ENCODE measurements at places on chromosomes 2 and 18.

GRCh38 chr2:238256594-238257104 lies 16.8 kb upstream of the HES6 start:
- no peaks in the 10 kb centered on the region for H3K4me1 ChIP-seq
- DNase-seq, result peak; percentile 51
- no peak overlapping the region for H3K27ac ChIP-seq
- no peaks in the 10 kb centered on the region for H3K36me3 ChIP-seq

DNA sequence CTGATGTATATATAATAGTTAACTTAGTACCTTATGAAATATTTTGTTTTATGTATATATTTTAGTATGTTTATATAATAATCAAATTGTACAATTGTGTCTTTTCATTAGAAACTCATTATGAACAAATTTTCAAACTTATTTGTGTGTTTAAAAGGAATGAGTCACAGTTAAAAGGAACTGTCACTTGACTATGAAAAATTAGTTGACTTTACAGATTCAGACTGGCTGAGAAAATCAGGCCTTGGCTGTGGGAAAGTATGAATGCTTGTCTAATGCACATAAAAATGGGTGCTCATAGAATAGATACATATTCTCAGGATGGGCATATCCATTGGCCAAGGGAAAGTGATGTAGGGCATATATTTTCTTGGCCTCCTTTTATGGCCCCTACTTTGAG lies 576.8 kb downstream of the SATB2 start:
- no peak overlapping the region for H3K27ac ChIP-seq
- H3K4me3 ChIP-seq, result no peak overlapping the region
- no peaks in the 10 kb centered on the region for H3K4me1 ChIP-seq
- H3K27me3 ChIP-seq, result no peaks in the 10 kb centered on the region
- DNase-seq, result no peak

GRCh38 chr2:72937356-72937669 lies 20.0 kb downstream of the EMX1 start:
- no peaks in the 10 kb centered on the region for H3K36me3 ChIP-seq
- H3K4me3 ChIP-seq, result no peak overlapping the region
- no peak overlapping the region for H3K27ac ChIP-seq
- no peaks in the 10 kb centered on the region for H3K27me3 ChIP-seq

- no peak overlapping the region for H3K27ac ChIP-seq
- H3K36me3 ChIP-seq, result no peaks in the 10 kb centered on the region
- H3K4me1 ChIP-seq, result no peaks in the 10 kb centered on the region
- no peaks in the 10 kb centered on the region for H3K27me3 ChIP-seq
These were observed 403.3 kb downstream of the SUCLG1 start for GRCh38 chr2:84055816-84056215.

GRCh38 chr2:169230204-169230603 lies 132.1 kb downstream of the LRP2 start:
- H3K27me3 ChIP-seq, result peaks cover 11% of the 10 kb centered on the region
- H3K4me1 ChIP-seq, result no peaks in the 10 kb centered on the region
- H3K4me3 ChIP-seq, result no peak overlapping the region
- no peak for DNase-seq
- H3K36me3 ChIP-seq, result no peaks in the 10 kb centered on the region

DNA sequence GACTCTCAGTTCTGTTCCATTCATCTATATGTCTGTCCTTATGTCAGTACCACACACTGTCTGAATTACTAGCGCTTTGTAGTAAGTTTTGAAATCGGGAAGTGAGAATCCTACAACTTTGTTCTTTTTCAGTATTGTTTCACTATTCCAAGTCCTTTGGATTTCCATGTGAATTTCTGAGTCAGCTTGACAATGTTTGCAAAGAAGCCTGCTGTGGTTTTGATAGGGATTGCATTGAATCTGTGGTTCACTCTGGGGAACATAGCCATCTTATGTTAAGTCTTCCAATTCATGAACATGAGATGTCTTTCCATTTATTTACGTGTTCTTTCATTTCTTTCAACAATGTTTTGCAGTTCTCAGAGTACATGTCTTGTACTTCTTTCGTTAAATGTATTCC lies 15.0 kb downstream of the SLC3A1 start:
- H3K4me3 ChIP-seq, result no peak overlapping the region
- no peak for DNase-seq
- H3K27me3 ChIP-seq, result no peaks in the 10 kb centered on the region
- peaks cover 12% of the 10 kb centered on the region for H3K4me1 ChIP-seq
- no peaks in the 10 kb centered on the region for H3K36me3 ChIP-seq

DNA sequence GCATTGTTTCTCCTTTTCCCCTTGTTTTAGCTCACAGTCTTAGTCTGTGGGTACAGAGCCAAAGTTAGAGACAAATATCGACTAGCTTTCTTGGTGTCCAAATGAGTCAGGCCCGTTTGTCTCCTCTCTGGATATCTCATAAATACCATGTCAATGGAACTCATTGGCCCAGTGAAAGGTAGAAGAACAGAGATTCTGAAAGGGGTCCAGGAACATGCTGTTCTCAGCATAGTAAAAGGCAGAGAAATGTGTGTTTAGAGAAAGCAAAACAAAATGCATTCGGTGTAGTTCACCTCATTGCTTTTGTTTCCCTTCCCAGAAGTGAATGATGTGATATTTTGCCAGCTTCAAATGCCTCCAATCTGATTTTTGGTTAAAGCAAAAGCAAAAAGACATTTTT lies 238.6 kb upstream of the SLC8A1 start:
- no peak overlapping the region for H3K4me3 ChIP-seq
- no peaks in the 10 kb centered on the region for H3K4me1 ChIP-seq
- H3K27me3 ChIP-seq, result no peaks in the 10 kb centered on the region
- no peak overlapping the region for H3K27ac ChIP-seq
- no peaks in the 10 kb centered on the region for H3K36me3 ChIP-seq

DNA sequence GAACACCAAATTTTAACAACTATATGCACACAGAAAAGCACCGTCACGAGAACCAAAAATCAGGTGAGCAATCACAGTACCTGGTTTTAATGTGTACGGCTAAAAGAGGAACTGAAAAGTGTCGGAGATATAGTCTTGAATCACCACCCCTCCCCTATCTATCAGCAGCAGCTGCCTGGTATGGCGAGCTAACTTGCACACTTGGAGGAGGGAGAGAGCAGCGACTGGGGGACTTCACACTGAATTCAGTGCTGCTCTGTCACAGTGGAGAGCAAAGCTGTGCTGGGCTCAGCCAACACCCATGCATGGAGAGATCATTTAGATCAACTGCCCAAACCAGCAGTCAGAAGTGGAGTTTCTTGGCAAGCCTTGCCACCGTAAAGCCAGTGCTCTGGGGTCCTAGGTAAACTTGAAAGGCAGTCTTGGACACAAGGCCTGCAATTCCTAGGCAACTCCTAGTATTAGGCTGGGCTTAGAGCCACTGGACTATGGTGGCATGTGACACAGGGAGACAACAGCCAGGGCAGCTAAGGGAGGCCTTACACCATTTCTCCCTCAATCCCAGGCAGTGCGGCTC lies 89.2 kb upstream of the CD226 start:
- no peaks in the 10 kb centered on the region for H3K36me3 ChIP-seq
- no peak overlapping the region for H3K4me3 ChIP-seq
- no peak for DNase-seq
- H3K27ac ChIP-seq, result no peak overlapping the region
- no peaks in the 10 kb centered on the region for H3K4me1 ChIP-seq

- no peaks in the 10 kb centered on the region for H3K27me3 ChIP-seq
- peaks cover 11% of the 10 kb centered on the region for H3K36me3 ChIP-seq
- no peak overlapping the region for H3K4me3 ChIP-seq
These were observed 33.0 kb downstream of the PUM2 start for GRCh38 chr2:20317690-20318089.

- H3K4me3 ChIP-seq, result no peak overlapping the region
- no peaks in the 10 kb centered on the region for H3K27me3 ChIP-seq
- H3K36me3 ChIP-seq, result no peaks in the 10 kb centered on the region
- no peak overlapping the region for H3K27ac ChIP-seq
- no peak for DNase-seq
These were observed 41.8 kb upstream of the FOSL2 start for GRCh38 chr2:28350791-28351285.

GRCh38 chr2:177129610-177130009 lies 83.0 kb upstream of the HNRNPA3 start:
- no peaks in the 10 kb centered on the region for H3K36me3 ChIP-seq
- H3K27me3 ChIP-seq, result no peaks in the 10 kb centered on the region
- H3K27ac ChIP-seq, result no peak overlapping the region
- no peaks in the 10 kb centered on the region for H3K4me1 ChIP-seq
- DNase-seq, result no peak

DNA sequence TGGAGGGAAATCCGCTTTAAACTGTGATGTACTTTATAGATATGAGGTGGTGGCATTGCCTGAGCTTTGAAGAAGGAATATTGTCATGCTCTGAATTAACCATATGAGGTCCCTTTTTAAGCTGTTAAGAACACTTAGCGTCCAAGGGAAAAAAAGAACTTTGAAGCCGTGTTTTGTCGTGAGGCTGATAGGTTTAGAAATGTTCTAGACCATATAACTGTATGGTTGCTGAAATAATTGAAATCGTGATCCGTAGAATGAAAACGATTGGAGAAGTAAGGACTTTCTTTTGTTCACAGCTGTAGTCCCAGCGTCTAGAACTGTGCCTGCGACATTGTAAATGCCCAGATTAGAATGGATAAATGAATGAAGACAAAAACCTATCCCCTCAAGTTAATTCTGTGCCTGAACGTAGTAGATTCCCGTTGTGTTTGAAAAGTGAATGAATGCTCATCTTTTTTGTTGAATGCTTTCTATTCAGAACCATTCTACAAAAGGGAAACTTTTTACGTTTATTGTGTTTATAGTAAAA lies 1.5 kb downstream of the SMCHD1 start:
- peak overlapping the region; percentile 87 for H3K4me3 ChIP-seq
- H3K36me3 ChIP-seq, result peaks cover 6% of the 10 kb centered on the region
- no peaks in the 10 kb centered on the region for H3K27me3 ChIP-seq
- H3K4me1 ChIP-seq, result peaks cover 21% of the 10 kb centered on the region

DNA sequence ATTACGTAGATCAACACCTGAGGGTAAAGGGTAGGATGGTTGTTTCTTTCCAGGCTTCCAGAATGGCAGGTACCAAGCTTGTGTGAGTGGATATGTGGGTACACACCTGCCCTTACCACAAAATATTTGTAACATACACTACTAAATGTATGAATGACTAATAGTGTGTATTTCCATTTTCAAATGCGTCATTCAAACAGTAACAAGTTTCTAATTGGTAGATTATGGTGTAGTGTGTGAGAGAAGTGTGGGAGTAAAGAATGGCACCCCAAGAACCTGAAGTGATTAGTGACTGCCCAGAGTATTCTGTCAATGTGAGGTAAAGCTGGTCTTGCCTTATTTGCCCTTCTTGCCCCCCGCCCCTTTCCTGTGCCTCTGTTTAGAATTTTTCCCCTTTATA lies 21.1 kb downstream of the AGPS start:
- no peaks in the 10 kb centered on the region for H3K36me3 ChIP-seq
- peaks cover 4% of the 10 kb centered on the region for H3K4me1 ChIP-seq
- no peaks in the 10 kb centered on the region for H3K27me3 ChIP-seq

DNA sequence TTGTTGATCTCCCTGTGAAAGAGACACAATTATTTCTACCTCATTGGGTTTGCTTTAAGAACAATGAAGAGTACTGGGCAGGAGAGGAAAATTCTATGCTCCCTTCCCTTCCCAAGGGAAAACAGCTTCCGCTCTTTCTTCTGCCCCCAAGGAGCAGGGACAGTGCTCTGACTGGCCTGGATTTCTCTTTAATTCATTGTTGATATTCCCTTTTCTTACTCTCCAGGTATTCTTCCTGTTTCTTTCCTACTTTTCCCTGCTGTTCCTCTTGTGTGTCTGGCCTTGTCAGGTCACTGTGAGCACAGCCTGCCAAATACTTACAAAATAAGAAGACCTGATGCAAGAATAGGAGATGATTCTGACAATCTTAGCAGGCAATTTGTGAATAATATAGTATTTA lies 49.6 kb upstream of the SPAG16 start:
- DNase-seq, result no peak
- no peaks in the 10 kb centered on the region for H3K27me3 ChIP-seq
- H3K4me3 ChIP-seq, result no peak overlapping the region
- no peak overlapping the region for H3K27ac ChIP-seq
- no peaks in the 10 kb centered on the region for H3K36me3 ChIP-seq
- no peaks in the 10 kb centered on the region for H3K4me1 ChIP-seq

DNA sequence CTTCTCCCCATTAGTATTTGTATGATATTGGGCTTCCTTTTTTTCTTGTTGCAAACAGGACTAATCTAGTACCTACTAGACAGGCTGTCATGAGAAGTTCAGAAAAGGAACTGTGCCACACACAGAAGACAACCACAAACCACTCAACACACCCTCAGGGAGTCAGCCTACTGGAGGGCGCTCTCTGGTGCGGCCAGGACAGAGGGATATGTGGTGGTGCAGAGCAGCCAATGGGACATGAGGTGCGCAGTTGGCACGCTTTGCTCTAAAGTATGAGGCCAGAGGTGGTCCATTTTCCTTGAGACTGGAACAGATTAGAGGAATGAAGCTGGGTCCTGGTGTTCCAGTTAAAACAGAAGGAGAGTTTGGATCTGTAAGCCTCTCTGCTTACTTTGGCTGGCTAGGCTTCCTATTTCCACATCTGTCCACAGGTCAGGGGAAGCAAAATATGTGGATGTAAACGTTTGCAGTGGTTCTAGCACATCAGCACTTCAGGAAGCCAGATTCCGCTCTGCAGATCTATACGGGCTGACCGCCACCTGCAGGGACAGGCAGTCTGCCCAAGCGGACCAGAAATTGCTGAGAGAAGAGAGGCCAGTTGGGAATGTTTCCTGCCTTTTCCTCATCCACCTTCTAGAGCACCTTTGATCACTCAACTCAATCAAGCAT lies 114.1 kb downstream of the GFPT1 start:
- no peak overlapping the region for H3K4me3 ChIP-seq
- H3K27ac ChIP-seq, result 0 out of 2 replicates have a peak overlapping the region, but pooled peaks have one; percentile 31
- no peaks in the 10 kb centered on the region for H3K4me1 ChIP-seq
- no peak for DNase-seq
- no peaks in the 10 kb centered on the region for H3K27me3 ChIP-seq
- H3K36me3 ChIP-seq, result no peaks in the 10 kb centered on the region

- no peaks in the 10 kb centered on the region for H3K36me3 ChIP-seq
- H3K4me3 ChIP-seq, result no peak overlapping the region
- no peak overlapping the region for H3K27ac ChIP-seq
These were observed 292.0 kb downstream of the PTPRM start for GRCh38 chr18:7859122-7859521.

GRCh38 chr2:48228345-48228684 lies 301.6 kb upstream of the STON1 start:
- no peak for DNase-seq
- no peaks in the 10 kb centered on the region for H3K27me3 ChIP-seq
- H3K27ac ChIP-seq, result no peak overlapping the region
- no peak overlapping the region for H3K4me3 ChIP-seq
- no peaks in the 10 kb centered on the region for H3K4me1 ChIP-seq

Measured in Panc1 (cell line).